NT2/D1 (cell line): ENCODE measurements at places on chromosomes 6 and 20.

DNA sequence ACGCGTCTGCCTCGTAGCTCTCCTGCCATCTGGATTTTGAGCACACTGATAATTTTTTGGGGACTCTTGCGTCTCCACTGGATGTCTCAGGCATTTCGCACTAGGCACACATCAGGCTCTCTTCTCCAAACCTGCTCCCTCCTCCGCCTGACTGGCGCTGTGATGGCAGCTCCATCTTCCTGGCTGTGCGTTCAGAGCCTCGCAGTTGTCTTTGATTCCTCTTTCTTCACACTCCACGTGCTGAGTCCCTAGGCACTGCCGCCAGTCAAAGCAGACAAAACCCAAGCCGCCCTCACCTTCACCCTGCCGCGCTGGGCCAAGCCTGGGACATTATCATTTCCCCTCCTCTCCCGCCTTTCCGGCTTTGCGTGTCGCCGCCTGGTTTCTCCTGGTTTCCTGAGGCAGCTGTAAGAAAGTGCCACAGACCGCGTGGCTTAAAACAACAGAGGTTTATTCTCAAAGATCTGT is 778 bp downstream of the PSMG4 start:
- no peak for DNase-seq

GRCh38 chr20:24522452-24523330 is 53.3 kb downstream of the SYNDIG1 start:
- DNase-seq, result no peak

DNA sequence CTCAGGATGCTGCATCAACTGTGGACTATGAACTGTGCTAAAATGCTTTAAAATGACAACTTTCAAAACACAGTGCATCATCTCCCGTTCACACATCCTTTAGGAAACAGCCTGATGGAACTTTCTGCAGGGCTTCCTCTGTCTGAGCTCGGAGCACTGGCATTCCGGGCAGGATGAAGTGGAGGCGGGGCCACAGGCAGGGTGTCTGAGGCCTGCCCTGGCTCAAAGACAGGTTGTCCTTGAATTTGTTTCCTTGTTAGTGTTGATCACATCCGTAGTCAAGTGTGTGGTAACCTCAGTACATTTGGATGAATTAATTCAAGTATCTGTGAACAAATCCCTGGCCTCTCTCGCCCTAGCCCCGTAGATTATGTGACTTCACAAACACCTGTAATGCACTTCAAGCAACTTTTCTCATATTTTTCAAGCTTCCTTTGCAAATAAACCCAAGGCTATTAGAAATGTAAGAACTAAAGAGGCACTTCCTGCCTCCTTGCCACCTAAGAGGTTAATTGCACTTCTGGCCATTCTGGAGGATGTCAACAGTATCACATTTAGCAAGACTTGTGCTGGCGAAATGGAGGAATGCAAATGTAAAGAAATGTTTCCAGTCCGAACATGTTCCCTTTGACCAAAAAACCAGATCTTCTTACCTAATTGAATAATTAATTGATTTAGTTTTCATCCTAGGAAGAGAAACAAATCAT is 3.1 kb downstream of the CD93 start:
- no peak for DNase-seq

DNA sequence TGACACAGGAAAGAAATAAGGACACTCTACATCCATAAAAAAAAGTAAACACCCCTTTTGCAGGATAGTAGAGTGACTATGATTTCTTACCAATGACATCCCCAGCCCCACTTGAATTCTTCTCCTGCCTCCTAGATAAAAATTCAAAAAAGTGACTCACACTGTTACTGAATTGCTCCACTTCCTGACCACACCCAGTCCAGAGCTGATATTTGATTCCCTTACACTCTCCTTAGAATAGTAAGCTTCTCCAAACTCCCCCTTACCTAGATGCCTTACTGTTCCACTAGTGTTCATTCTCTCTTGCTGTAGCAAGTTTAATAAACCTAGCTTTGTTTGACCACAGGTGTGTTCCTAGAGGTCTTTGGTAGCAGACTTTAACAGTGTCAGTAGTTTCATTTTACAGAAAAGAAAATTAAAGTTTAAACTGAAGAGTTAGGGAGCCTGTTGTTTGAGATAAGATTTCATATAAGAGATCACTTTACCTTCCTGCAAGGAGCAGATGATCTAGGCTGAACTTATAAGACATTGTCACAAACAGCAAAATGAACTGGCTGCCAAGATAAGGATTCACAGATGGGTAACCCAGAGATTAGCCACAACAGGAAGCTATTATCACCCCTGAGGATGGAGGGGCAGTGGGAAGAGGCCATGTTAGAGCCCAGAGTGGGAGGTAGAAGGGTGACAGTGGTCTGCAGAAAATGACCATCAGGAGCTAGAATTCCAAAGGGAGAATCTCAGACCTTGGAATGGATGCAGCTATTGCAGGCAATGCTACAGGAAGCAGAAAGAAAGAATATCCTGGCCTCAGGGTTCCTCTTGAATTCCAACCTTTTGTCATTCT is 28.4 kb upstream of the BTN3A2 start:
- no peak for DNase-seq

DNA sequence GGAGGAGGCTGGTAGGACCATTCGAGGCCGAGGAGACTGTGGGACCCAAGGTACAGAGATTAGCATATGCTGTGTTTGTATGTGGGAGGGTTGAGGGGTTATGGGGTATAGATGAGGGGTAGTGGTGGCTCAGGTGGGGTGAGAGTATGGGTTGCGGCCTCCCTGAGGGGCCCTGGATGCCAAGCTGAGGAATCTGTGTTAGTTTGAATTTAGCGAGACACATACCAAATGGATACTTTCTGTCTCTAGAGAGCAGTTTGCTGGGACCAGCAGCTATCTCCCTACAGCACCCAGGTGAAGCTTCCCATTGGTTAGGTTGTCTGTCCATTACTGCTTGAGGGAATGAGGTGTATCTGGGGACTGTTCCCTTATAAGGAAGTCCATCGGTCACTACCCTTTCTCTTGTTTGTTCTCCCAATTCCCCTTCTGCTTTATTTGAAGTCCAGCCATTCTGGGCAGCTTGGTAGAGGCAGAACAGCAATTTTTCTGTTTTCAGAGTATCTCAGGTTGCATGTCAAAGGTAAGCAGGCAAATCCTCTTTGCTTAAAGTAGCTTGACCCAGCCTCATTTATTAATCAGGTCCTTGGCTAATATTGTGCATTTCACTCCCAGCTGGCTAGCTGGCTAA is 15.2 kb downstream of the CHMP4B start:
- DNase-seq, result no peak

- DNase-seq, result no peak
Measured at GRCh38 chr6:45436544-45437438, 59.1 kb upstream of the SUPT3H start.

DNA sequence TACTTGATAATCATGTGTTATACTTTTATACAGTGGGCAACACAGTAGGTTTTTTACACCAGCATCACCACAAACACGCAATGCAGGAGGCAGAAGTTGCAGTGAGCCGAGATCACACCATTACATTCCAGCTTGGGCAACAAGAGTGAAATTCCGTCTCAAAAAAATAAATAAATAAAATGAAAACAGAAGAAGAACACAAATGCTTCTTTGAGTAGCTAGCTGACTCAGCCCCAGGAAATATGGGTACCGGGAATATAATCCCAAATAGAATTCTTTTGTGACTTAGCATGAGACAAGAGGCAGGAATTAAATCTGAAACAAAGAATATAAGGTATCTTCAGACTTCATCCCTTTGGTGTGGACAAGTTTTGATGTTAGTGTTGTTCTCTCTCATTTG is 164.2 kb upstream of the ATXN1 start:
- no peak for DNase-seq

DNA sequence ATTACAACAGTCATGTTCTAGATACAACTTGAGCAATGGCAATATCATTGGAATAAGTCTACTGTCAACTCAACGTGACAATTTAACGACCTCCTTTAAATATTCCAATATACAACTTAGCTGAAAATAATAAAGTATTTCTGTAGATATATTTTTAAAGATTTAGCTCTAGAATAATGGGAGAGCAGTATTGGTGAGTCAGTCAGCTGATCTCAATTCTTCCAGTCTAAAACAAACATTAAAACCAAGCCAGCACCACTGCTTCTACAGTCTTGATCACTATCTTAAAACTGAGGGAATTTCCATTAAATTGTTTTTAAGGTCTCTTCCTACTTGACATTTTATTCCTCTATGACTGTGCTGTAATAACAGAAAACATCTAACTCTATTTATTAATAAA is 38.2 kb downstream of the NOL7 start:
- DNase-seq, result no peak

DNA sequence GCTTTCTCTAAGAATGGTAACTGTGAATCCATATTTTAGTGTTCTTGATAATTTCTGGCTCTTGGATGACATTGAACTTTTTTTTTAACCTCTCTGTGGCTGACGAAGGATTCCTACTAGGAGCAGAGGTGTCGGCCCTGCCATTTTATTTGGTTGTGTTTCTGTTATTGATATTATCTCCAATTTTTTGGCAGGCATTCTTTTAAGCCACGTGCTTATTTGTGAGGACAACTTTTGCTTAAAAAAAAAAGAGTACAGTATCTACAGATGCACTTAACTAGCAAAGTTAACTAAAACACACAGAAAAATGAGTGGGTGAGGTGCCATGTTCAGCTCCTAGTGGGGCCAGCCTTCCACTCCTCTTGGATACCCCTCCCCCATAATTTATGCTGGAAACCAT is 1.1 kb downstream of the FANCE start:
- DNase-seq, result no peak

DNA sequence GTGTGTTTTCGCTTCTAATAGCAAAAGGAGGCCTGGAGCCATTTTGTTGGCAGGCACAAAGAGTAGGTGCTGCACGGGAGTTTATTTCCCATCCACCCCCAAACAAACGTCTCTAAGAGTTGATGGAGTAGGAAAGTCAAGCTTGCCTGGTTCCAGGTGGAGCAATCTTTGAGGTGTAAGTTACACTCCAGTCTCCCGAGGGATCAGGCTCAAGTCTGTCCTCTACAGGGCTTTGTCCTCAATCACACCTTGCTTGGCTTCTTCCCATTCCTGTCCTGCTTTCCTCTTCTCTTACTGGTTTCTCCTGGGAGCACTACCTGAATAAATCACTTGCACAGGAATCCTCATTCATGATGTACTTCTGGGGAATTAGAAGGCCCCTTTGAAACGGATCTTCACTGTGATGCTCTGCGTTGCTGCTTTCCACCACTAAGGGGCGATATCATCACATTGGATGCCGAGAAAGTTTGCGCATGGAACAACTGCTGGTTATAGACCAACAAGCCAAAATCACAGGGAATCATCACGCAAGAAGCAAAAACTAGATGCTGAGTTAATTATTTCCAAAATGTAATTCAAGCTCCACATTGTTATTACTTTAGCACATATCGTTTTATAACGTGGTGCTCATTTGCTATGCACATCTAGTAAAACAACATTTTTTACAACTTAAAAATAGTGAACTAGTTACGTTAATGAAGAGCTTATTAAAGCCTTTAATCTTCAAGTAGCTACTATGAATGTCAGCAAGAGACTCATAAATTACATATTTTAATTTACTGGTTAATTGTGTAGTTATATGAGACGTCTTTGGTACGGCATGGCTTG is 156.8 kb downstream of the DNAH8 start:
- peak; percentile 32 for DNase-seq

GRCh38 chr6:85537055-85537494 is 56.6 kb downstream of the SNX14 start:
- no peak for DNase-seq

DNA sequence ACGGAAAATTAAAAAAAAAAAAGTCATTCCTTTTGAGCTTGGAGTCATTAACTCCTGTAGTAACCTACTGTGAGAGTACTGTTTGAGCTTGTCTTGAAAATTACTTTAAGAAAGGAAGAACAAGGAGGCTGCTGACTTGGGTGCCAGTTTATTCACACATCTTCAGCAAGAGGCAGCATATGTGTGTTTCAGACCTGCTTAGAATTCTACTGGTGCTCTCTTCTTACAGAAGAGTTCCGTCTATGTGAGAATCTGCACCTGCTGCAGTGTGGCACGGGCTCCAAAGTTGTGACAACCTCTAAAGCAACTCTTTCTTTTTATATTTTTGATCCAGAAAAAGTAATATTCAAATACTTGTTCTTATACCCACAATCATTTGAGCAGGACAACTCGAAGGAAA is 117.4 kb upstream of the SOX4 start:
- no peak for DNase-seq

- DNase-seq, result no peak
Measured at GRCh38 chr6:118717106-118717505, 65.7 kb upstream of the CEP85L start.

GRCh38 chr6:152952866-152953509 is 29.9 kb downstream of the FBXO5 start:
- DNase-seq, result no peak

DNA sequence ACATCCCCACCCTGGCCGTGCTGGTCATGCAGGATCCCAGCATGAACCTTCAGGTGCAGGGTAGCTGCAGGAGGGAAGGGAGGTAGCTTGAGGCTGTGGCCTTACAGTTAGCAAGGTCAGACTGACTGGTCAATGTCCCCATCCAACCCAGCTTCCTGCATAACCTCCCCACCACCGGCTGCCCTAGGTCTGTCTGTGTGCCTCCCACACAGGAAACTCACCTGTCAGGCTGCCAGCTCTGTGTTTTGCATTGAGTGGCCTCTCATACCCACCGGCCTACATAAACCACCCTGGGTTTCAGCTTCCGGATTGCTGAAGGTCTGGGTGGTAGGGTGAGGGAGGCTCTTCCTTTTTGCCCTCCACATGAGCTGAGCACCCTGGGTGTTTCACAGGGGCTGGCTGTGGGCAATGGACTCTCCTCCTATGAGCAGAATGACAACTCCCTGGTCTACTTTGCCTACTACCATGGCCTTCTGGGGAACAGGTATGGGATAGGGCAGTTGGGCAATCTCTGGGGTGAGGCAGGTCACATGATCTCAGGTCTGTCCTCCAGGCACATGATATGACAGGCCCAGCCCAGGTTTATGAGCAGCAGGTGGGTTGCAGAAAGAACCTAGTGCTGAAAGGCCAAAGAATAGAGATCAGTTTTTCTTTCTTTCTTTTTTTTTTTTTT is 1.8 kb downstream of the CTSA start:
- no peak for DNase-seq

GRCh38 chr6:159646733-159647132 is 46.3 kb downstream of the SOD2 start:
- DNase-seq, result no peak

DNA sequence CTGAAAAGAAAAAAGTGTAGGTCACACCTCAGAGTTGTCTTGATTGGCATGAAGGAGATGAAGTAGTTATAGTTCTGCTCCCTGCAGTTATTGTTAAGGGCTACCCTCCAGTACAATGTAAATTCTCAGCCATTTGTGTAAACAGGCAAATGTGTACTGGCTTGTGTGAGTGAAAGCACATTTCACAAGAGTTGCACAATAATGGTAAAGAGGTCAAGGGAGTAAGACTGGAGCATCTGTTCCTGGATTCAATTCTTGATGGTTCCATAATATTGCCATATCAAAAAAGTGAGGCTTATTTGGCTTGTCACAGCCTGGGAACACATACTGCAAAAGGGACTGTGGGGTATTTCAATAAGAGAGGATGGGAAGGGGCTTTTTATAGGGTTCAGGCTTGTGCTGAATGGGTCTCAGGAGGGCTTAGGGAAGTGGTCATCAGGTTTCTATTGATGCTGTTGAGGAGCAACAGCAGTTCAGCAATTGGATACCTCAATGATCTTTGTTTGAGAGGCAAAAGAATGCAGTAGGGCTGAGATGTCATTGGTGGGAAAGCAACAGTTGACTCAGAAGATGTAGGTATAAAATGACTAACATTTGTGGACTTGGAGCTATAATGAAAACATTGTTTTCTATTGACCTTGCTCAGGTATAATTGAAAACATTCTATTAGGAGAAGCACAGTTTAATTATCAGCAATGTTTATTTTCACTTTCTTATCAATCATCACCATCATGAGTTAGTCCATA is 402.6 kb downstream of the BCKDHB start:
- no peak for DNase-seq

- no peak for DNase-seq
Measured at GRCh38 chr20:54476169-54477009, 996 bp downstream of the DOK5 start.
